ENCODE measurements at places on chromosomes 13 and 19.

GRCh38 chr13:93260591-93260990 lies 34.0 kb downstream of the GPC6 start:
- DNase-seq = no peak

GRCh38 chr13:84077271-84077670 lies 195.0 kb upstream of the SLITRK1 start:
- DNase-seq = no peak

GRCh38 chr13:100983111-100983510 lies 308.5 kb upstream of the TMTC4 start:
- no peak for DNase-seq

DNA sequence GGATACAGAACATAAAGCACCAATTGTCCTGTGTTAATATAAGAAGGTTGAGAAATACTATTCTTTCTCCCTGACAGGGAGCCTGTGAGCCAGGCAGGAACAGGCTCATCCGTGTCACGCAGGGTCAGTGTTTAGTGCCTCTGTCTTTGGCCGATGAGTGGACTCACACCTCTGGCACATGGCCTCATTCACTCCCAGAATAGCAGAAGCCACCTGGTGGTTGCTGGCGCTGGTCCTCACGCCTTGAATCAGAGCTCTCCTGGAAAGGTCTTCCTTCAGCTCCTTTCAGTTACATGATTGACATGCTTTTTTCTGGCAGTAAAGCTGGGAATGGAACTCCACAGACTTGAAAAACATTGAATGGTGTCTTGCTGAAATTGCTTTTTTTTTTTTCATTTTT lies 28.1 kb upstream of the SIAH3 start:
- peak; percentile 6 for DNase-seq

DNA sequence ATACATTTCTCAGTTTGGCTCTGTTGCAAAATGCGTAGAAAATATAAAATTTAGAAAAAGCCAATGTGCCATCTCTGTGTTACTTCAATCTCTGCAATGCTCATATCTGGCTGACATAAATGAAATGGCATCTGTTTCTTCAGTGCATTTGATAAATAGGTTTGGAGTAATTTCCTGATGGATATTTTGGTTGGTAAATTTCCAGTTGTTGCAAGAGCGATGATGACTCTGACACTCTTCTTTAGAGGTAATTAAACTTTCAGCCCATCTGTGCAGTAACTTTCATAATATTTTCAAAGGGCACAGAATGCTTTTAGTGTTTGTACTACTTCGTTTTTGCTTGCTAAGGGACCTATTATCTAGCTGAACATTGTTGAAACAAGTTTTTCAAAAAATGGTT lies 1286.4 kb downstream of the PCDH9 start:
- no peak for DNase-seq

DNA sequence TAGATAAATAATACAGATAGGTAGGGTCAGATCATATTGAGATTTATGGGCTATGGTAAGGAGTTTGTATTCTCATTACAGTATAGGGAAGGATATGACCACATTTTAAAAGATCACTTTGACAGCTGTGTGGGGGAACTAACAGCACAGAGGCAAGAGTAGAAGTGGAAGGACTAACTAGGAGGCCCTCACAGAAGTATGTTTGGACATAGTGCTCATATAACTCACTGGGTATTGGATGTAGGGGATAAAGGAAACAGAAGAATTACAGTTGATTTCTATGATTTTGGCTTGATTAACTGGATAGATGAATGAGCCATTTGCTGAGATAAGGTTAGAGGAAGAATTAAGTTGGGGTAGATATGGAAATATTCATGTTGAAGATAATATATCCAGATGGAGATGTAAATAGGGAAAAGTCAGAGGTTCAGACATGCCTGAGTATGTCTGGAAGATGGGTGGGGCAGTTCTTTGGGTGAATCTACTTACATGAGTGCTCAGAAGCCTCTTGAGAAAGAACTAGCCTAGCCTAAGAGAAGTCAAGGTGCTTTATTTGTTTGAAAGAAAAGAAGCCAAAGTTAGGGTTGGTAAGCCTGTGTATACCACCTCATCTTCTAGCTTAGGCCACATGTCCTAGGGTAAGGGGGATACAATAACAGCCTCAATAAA lies 133.4 kb downstream of the NDFIP2 start:
- DNase-seq = no peak

DNA sequence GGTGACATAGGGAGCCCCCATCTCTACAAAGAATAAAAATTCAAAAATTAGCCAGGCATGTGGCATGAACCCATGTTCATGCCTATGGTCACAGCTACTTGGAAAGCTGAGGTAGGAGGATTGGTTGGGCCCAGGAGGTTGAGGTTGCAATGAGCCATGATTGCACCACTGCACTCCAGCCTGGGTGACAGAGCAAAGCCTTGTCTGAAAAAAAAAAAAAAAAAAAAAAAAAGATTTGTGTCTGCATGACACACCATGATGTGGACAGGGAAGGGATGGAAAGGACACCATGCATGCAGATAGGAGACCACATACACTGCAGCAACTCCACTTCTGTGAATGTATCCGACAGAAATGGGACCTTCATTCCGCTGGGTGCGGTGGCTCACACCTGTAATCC lies 34.0 kb upstream of the HOMER3 start:
- no peak for DNase-seq

- DNase-seq = no peak
These were observed 245.6 kb downstream of the DACH1 start for GRCh38 chr13:71621174-71622124.

DNA sequence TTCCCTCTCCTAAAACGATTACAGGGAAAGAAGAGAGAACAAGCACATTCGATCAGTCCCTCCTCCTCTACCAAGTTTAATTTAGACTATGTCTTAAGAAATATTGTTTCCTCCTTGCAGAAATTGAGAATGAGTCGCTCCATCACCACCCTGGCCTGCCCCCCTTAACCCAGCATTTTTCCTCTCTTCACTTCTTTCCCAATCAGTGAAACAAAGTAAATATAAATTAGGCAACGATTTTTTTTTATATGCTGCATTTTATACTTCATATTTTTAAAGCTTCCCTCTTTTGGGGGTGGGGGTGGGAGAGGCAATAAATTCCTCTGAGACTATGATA lies 300.0 kb downstream of the SPRY2 start:
- DNase-seq = no peak

GRCh38 chr19:39212375-39212742 lies 8.3 kb upstream of the SYCN start:
- DNase-seq = no peak

GRCh38 chr19:16136185-16136999 lies 7.1 kb upstream of the HSH2D start:
- no peak for DNase-seq

GRCh38 chr19:16922949-16923348 lies 34.1 kb downstream of the F2RL3 start:
- DNase-seq = no peak

- DNase-seq = peak; percentile 53
These were observed 11.3 kb downstream of the GTPBP3 start for GRCh38 chr19:17348700-17349099.

- no peak for DNase-seq
These were observed 16.0 kb upstream of the QTRT1 start for GRCh38 chr19:10685210-10685609.

DNA sequence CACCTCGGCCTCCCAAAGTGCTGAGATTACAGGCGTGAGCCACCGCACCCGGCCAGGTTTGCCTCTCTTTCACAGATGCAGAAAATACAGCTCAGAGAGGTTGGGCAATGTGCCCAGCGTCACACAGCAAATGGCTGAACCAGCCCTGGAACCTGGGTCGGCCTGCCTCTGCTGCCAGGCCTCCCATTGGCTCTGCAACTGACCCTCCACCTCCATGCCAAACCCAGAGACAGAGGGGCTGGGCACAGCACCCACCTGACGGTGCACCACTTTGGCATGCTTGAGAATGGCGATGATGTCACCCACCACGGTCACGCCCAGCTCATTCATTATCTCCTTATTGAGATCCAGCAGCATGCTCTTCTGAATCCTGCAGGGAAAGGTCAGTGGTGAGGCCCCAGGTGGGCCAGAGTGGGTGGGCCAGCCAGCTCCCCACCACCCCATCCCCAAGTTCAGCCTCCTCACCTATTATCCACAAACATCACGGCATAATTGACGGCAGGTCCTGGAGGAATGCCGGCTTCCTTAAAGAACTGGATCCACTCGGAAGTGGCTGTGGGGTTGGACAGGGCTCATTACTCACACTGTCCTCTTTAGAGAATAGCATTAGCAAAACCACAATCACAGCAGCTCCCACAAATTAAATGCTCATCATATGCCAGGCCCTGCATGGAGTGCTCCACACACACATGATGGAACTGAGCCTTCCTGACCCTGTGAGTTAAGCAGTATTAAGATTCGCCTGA lies 12.2 kb downstream of the C19orf47 start:
- DNase-seq = peak; percentile 50

GRCh38 chr13:28753946-28754345 lies 35.2 kb upstream of the SLC46A3 start:
- DNase-seq = no peak

DNA sequence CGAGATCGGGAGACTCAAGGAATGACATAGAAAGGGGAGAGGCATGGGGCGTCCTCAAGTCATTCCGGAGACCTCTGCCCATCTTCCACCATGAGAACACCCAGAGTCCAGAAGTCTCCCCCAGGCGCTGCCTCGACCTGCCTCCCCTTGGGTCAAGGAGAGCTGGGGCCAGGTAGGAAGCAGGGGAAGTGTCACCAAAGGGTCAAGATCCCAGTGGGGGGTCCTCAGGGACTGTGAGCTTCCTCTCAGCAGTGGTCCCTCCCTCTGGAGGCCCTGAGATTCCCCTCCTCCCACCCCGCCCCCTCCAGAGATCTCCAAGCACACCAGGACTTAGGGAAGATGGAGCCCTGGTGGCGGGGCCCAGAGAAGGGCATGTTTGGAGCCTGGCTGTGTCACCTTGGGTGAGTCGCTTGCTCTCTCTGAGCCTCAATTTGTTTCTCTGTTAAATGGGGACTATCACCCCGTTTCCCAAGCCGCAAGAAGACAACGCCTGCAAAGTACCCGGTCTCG lies 919 bp downstream of the DACT3 start:
- no peak for DNase-seq

DNA sequence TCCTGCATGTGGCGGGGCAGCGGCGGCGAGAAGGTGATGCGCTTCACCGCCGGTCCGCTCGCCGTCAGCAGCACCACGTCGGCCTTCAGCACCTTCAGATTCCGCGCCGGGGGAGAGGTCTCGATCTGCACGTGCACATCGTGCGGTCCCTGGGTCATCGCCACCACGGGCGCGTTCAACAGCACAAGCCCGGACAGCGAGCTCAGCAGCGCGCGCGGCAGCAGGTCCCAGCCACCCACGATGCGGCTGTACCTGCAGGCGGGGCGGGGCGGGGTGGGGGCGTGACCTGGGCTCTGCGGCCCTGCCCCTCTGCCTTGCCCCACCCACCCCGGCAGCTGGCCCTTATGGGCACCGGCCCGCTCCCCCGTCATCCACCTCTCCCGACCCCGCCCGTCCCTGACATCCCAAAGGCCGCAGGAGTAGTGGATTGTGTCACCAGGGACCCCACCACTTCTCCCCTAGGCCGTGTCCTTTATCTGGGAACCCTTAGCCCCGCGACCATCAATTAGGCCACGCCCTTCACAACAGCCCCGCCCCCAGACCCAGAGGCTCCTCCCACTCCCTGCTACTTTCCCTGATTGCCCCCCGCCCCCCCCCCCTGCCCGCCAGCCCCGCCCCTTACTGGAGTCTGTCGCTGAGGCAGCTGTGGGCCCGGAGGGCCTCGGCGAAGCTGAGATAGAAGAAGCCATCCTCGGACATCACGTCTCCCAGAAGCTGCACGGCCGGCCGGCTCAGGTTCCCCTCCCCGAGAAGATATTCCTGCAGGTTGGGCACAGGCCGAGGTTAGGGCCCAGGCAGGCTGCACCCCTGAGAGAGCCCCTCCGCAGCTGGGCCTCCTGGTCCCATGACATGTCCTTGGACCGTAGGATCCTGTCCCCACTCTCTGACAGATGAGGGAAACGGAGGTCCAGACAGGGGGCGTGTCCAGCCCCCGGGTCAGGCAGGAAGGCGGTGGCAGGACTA lies 6.1 kb downstream of the IL4I1 start:
- peak; percentile 84 for DNase-seq

- DNase-seq = no peak
These were observed 530.9 kb downstream of the MYO16 start for GRCh38 chr13:109160357-109160756.

DNA sequence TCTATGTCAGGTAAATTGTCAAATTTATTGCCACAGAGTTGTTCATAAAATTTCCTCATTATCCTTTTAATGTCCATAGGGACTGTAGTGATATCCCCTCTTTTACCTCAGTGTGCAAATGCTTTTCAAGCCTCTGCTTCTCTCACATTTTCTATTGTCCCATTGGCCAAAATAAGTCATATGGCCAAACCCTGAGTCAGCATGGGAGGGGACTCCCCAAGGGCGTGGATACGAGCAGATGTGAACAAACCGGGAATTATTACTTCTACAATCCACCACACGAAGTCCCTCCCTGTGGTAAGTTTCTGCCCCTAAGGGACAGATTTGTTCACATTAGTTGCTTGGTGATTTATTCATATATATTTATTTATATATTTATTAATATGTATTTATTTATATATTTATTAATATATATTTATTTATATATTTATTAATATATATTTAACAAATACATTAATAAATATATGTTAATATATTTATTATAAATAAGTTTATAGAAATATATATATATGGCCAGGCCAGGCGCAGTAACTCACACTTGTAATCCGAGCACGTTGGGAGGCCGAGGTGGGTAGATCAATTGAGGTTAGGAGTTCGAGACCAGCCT lies 20.1 kb upstream of the CAMSAP3 start:
- DNase-seq = peak; percentile 46

- no peak for DNase-seq
These were observed 22.6 kb downstream of the CARS2 start for GRCh38 chr13:110683203-110683883.

DNA sequence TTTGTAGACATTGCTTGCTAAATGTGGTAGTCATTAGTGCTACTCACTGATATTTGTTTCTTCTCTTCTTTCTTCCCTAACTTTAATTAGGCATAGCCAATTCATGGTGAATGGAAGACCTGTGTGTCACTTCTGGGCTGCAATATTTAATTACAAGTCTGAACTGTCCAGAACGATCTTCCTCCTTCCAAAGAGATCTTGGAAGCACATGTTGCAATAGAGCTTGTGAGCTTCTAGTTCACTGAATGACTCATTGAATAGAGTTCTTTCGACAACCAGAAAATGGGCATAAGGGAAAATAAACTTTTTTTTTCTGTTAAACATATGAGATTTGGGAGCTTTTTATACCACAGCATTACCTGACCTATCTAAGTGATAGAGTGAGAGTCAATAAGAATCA lies 1264.6 kb downstream of the PCDH9 start:
- no peak for DNase-seq

DNA sequence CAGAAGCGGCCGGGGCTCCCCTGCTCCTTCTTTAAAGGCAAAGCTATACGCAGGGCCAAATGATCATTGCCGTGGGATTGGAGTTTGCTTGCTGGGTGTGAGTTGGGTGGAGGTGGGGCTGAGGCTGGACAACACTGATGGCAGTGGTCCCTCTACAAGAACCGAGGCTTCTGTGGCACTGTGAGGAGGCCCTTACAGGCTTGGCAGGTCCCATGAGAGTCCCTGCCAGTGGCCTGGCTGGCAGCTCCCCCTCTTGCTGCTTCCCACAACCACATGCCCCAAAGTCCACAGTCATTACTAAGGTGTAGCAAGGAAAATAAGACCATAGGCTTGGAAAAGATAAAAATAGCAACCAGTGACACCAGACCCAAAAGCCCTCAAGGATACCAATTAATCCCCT lies 98.4 kb downstream of the ANKRD10 start:
- DNase-seq = no peak
